ENCODE measurements at places on chromosomes 13 and 19.

GRCh38 chr13:21638319-21639282, 32.3 kb upstream of the FGF9 start:
- peak; percentile 44 for DNase-seq

DNA sequence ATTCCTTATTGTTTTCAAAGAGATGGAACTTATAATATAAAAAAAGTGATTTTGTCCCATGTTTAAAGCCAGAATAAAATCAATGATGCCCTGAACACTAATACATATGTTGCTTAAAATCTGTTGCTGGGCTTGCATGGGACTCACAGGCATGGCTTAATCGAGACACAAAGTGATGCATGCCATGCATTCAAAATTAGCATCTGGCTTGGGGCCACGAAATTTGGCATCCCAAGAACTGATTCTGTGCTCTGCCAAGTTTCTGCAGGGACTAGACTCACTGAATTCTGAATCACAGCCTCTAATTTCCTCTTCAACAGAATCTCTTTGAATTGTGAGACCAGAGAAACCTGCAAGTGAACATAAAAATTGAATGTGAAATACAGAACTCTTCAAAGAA, 109.2 kb downstream of the PCDH17 start:
- no peak for DNase-seq

GRCh38 chr13:110780422-110780821, 66.9 kb downstream of the ING1 start:
- no peak for DNase-seq

DNA sequence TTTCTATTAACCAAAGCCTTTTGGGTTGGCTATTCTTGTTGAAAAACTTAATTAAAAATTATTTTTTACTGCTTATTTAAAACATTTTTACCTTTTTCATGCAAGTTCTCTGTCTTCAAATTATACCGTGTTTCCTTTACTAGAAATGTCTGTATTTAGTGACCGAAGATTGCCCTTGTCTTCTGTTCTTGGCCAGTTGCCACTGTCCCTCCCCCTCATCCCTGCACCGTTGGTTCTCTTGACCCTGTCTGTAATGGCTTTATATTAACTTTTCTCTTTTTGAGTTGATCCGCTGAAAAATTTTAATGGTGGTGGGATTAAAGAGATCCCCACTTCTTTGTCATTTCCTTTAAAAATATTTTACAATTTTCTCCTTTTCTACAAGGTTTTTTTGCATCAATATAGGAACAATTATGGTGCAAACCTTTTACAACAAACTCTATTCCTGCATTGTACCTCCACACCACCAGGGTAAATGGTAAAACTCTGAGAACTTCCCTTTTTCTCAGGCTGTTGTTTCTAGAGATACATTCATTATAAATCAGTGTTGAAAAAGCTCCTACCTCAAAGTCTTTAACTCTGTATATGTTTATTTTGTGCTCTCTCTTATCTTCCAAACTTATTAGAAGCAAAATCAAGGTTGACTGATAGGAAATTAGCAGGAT, 12.9 kb upstream of the RNF113B start:
- DNase-seq, result no peak

DNA sequence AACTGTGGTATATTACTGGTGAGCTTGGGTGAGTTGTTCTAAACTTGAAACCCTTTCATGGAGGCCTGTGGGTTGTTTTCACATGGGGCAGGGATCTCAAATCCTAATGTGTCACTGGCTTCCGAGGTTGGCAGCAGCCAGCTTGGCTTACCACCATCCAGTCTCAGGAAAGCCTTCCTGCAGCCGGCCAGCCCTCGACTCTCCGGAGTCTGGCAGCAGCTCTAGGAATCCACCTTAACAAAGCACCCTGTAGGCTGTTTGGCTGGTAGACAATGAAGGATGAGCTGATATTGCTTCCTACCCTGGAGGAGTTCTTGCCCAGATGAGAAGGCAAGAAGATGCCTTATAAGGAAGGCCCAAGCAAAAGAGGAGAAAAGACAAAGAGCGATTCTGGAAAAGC, 188.3 kb downstream of the KLF12 start:
- no peak for DNase-seq

GRCh38 chr19:54204767-54205468, 4.3 kb downstream of the RPS9 start:
- DNase-seq, result no peak

DNA sequence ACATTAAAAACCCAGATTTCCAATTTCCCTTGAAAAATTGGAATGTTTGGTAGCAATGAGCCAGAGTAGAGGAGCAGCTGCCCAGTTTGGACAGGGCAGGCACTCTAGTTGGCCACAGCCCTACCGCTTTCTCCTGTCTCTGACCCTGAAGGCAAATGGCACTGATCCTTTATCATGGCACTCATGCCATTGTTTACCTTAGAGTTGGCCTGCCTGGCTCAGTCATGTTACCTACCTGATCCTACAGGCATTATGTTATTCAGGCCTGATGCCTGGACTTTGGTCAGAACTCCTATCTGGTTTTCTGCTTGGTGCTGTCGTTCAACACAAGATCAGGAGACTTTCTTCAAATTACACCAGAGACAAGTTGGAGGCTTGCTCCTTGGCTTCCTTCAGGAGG, 24.9 kb upstream of the TDRD3 start:
- DNase-seq, result no peak

DNA sequence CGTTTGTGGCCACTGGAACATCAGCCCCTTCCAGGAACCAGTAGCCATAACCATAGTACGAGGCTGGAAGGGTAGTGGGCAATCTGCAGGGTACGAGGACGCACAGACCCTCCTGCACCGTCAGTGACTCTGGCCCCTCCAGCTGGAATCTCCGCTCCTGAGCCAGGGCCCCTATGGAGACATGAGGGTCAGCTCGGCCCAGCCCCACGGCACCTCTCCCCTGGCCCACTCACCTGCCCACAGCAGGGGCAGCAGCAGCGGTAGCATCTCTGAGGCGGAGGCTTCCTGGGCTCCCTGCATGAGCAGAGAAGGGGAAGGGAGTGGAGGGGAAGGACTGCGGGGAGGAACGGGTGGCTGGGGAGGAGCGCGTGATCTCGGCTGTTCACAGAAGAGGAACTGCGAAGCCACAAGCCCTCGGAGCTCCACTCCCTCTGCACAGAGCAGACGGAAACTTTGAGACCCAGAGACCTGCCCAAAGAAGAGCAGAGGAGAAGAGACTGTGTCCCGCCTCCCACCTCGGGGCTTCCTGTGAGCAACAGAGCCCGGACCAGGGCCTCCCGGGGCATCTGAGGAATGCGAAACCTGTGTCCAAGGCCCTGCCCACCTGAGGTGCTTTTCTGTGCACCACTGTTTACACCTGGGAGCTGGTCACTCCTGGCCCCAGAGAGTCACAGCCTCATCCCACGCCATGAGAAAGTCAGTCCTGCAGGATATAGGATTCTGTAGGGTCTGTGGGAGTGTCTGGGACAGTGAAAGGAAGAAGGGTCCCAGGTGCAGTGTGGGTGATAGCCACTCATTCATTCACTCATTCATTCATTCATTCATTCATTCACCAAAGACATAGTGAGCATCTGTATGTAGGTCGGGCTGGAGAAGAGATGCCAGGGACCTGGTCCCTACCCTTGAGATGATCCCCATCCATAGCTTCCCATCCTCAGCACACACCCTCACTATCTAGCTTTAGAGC, at the start of gene SIGLEC6:
TSS of gene SIGLEC6 (minus strand) at position 322 of the 967 bp plus-strand sequence. CDS start at position 300, 22 bp downstream.
- DNase-seq, result no peak

DNA sequence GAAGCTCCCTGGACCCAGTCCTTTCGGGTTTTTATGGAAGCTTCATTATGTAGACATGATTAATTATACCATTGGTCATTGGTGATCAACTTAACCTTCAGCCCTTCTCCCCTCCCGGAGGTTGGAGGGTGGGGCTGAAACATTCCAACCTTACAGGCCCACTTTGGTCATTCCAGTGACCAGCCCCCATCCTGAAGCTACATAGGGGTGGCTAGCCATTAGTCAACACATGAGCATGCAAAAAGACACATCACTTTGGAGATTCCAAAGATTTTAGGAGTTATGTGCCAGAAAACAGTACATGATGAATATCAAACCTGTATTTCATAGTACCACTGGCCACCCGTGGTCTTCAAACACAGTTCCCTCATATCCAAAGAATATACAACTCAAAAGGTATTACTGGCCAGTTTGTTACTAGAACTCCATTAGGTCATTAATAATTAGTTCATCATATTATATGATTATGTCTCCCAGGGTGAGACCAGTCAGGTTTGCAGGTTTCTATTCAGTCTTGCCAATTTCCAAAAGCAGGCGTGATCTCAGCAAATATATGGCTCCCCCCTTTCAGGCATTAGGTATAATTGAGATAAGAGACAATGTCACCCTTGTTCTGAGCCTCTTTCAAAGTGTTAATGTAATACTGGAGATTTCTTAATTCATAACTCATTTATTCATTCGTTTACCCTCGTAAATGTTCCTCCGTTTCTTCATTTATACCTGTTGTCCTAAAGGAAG, 11.1 kb downstream of the PPP5C start:
- no peak for DNase-seq

- DNase-seq, result no peak
Measured at GRCh38 chr13:87444135-87444534, 227.0 kb upstream of the SLITRK5 start.

DNA sequence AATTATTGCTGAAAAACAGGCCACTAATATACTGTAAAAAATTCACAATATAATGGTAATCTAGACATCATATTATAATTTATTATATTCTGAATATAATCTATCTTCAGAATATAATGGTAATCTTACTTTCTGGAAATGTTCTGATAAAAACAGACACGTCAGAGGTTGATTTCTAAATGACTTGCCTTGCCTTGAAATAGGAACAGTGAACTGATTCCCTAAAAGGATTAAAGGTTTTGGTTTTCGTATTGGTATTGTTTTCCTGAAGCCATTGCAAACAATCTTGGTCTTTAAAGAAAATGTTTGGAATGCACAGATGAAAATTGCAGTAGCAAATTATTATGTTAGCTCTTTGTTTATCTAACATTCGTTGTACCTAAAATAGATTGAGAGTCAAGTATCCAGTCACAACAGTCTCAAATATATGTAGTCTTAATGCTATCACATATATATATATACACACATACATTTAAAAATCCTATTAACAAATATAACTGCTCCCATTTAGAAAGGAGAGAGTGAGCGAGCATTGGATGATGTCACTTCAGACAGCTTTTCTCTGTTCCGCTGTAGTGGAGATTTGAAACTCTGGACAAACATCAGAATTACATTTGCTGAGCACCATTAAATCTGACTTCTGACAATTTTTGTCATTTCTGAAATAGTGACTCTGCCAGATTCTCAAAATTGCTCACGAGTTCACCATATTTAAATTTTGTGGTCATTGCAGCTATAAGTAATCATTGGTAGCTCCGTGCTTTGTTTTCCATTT, 1.7 kb downstream of the ITM2B start:
- DNase-seq, result no peak

DNA sequence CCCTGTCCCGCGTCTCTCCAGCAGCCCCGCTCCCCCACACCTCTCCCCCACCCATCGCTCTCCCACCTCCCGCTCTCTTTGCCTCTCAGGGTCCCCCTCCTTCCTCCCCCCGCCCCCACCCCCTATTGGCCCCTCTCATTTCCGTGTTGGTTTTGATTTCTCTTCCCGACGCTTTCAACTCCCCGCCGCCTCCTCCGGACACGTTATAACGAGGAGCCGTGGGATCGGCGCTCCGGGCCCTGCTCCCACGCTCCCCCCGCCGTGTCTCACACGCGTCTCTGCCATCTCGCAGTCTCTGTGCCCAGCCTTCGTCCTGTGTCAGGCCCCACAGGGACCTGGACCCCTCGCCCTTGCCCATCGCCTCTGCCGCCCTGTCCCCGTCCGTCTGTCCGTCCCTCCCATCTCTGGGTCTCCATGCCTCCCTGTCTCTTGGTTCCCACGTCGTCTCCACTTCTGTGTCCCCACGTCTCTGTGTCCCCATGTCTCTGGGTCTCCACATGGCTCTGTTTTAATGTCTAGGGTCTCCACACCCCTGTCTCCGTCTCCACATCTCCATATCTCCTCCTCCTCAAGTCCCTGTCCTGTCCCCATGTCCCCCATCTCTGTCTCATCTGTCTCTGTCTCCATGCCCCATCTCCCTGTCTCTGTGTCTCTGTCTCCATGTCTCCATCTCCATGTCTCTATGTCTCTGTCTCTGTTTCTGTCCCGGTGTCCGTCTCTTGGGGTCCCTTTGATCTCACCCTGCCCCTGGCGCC, 13.1 kb downstream of the ERFL start:
- no peak for DNase-seq

DNA sequence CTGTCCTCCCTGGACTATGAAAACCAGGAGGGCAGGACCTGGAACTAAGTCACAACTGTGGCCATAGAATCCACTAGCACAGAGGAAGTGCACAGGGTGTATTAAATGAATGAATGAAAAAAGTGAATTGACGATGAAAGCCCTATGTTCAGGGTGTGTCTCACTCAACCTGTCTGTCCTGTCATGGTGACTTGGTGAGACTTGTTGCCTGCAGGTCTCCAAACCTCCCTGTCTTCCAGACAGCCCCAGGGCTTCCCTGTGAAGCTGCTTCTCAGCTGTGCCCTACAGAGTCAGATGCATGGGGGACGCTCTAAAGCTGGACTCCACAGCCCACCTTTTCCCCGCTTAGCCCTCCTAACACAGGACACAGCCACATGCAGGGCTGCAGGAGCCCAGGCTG, 4.8 kb upstream of the IGFL1 start:
- no peak for DNase-seq

DNA sequence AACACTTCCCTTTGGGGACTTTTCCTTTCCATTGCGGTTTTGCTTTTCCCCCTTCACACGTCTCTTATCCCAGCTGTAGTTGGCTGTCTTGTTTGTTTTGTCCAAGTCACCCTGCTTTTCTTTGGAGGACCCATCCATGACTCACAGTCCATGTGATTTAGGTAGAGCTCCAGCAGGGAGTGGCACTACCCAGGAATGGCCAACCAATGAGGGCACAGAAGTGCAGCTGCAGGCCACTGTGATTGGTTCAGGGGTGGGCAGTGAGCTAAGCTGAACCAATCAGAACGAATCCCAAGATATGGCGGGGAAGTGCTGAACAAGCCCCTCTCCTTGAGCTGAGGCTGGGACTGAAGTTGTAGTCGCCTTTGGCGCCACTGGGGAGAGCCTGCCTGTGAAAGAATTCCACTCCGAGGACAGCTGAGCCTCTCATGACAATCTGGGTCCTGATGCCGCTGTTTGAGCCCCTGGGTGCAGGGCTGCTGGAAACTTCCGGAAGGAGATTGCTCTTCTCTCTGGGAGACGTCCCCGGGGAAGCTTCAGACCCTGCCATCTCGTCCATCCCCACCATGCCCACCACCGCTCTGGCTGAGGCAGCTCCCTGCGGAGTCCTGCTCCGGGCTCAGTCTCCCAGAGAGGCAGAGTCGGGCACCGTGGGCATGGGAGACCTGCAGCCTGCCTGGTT, 62.9 kb upstream of the URI1 start:
- no peak for DNase-seq

DNA sequence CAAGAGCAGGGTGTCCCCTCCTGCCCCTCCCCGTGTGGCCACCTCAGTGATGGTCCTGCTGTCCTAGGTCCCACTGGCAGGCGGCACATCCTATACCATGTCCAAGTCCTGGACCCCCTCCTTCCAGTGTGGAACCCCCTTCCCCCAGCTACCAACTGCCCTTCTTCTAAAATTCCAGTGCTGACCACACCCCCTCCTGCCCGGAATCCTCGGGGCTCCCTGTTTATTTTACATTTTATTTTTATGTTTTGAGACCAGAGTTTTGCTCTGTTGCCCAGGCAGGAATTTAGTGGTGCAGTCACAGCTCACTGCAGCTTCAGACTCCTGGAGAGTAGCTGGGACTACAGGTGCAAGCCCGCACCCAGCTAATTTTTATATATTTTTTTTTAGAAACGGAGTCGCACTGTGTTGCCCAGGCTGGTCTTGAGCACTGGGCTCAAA, 945 bp upstream of the CPAMD8 start:
- no peak for DNase-seq

Measured in nephron progenitor cell (in vitro differentiated cells).